PC-9 (cell line): ENCODE measurements at places on chromosomes 7 and 10. TPM values are rescaled to one million over a fixed set of nuclear protein-coding genes. Genes with fewer than 3 reads are reported as not detected.

Gene CDNF
- total RNA-seq, result 0.48 and 1.2 TPM in 2 replicates

Gene VSIR
- 57.7 and 59.3 TPM in 2 replicates for total RNA-seq

DNA sequence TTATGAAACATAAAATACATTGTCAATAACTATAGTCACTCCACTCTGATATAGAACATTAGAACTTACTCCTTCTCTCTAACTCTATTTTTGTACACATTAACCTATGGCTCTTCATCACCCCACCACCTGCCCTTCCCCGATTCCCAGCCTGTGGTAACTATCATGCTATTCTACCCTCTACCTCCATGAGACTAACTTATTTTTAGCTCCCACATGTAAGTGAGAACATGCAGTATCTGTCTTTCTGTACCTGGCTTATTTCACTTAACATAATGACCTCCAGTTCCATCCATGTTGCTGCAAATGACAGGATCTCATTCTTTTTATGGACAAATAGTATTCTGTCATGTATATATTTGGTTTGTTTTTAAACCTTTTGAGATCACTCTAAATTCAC, 8.8 kb upstream of the NOD1 start:
- DNase-seq, result no peak
- H3K27me3 ChIP-seq, result no peaks in the 10 kb centered on the region
- no peaks in the 10 kb centered on the region for H3K36me3 ChIP-seq
- H3K27ac ChIP-seq, result no peak overlapping the region

Gene SP8
- total RNA-seq, result not detected in 2 replicates

DNA sequence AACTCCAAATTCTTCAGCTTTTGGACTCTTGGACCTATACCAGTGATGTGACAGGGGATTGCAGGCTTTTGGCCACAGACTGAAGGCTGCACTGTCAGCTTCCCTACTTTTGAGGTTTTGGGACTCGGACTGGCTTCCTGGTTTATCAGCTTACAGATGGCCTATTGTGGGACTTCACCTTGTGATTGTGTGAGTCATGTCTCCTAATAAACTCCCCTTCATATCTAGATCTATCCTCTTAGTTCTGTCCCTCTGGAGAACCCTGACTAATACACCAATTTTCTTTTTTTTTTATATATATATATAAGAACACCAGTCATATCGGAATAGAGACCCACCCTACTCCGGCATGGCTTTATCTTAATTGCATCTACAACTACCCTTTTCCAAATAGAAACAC, 166.8 kb downstream of the ETV1 start:
- no peak overlapping the region for H3K4me3 ChIP-seq
- no peaks in the 10 kb centered on the region for H3K27me3 ChIP-seq
- no peak overlapping the region for H3K27ac ChIP-seq
- DNase-seq, result peak; percentile 44
- H3K4me1 ChIP-seq, result no peaks in the 10 kb centered on the region

GRCh38 chr7:116711790-116712189, 39.8 kb downstream of the MET start:
- peak overlapping the region; percentile 78 for H3K27ac ChIP-seq
- no peak overlapping the region for H3K4me3 ChIP-seq
- H3K36me3 ChIP-seq, result peaks cover 7% of the 10 kb centered on the region; the same call in 1 of the 2 replicates

- H3K27ac ChIP-seq, result no peak overlapping the region
- H3K4me1 ChIP-seq, result peaks cover 26% of the 10 kb centered on the region
- peaks cover 9% of the 10 kb centered on the region; the same call in 1 of the 2 replicates for H3K27me3 ChIP-seq
- no peaks in the 10 kb centered on the region for H3K36me3 ChIP-seq
These were observed 7.8 kb upstream of the LFNG start for GRCh38 chr7:2511769-2512168.

GRCh38 chr7:64131696-64132095, 75.3 kb upstream of the ZNF735 start:
- H3K4me3 ChIP-seq, result no peak overlapping the region
- H3K36me3 ChIP-seq, result no peaks in the 10 kb centered on the region
- no peak for DNase-seq
- no peaks in the 10 kb centered on the region for H3K27me3 ChIP-seq
- H3K27ac ChIP-seq, result no peak overlapping the region

- no peaks in the 10 kb centered on the region for H3K4me1 ChIP-seq
- no peak overlapping the region for H3K4me3 ChIP-seq
- H3K36me3 ChIP-seq, result no peaks in the 10 kb centered on the region
- H3K27me3 ChIP-seq, result no peaks in the 10 kb centered on the region
- DNase-seq, result no peak
These were observed 533.8 kb upstream of the CNTNAP2 start for GRCh38 chr7:145582742-145583303.

DNA sequence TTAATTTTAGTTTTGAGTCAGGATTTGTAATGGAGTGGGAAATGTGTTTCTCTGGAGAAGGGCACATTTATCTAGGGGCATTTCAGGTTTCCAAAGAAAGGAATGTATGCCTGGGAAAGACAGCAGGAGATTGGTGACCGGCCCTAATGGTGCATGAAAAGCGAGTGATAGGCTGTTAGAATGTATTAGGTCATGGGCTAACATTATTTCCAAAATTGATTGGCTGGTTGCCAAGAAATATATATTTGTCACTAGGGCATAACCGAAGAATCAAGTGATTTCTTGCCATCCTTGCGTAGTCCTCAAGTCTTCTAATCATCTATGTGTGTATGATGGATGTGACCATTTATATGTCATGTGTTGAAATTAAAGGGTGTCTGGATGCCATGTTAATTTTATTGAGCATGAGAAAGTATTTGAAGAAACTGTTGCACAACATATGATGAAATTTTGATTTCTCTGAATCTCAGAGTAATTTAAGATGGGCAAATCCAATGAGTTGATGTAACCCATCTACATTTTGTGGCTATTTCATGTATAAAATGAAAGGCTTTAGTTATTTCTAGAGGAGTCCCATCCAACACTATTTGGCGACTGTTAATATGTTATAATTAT, 248.4 kb downstream of the BMPER start:
- H3K4me1 ChIP-seq, result no peaks in the 10 kb centered on the region
- no peak for DNase-seq
- peaks cover 8% of the 10 kb centered on the region; the same call in 1 of the 2 replicates for H3K27me3 ChIP-seq
- H3K27ac ChIP-seq, result no peak overlapping the region
- H3K36me3 ChIP-seq, result no peaks in the 10 kb centered on the region

- H3K4me3 ChIP-seq, result no peak overlapping the region
- no peaks in the 10 kb centered on the region for H3K36me3 ChIP-seq
- H3K27ac ChIP-seq, result no peak overlapping the region
These were observed 42.7 kb downstream of the TMEM26 start for GRCh38 chr10:61410353-61411070.

Gene OR2A42
- total RNA-seq, result not detected in 2 replicates

Gene C7orf33
- total RNA-seq, result not detected in 2 replicates

- no peaks in the 10 kb centered on the region for H3K36me3 ChIP-seq
- H3K27me3 ChIP-seq, result peaks cover 47% of the 10 kb centered on the region
- no peak overlapping the region for H3K27ac ChIP-seq
- no peaks in the 10 kb centered on the region for H3K4me1 ChIP-seq
- DNase-seq, result no peak
- H3K4me3 ChIP-seq, result no peak overlapping the region
These were observed 80.5 kb upstream of the RNF32 start for GRCh38 chr7:156560075-156560474.

- no peak overlapping the region for H3K4me3 ChIP-seq
- no peaks in the 10 kb centered on the region for H3K4me1 ChIP-seq
- no peaks in the 10 kb centered on the region for H3K36me3 ChIP-seq
- DNase-seq, result no peak
- H3K27me3 ChIP-seq, result 0 out of 2 replicates have a peak, but pooled peaks cover 6% of the 10 kb centered on the region
These were observed 170.3 kb upstream of the MINDY3 start for GRCh38 chr10:16030562-16030961.
